ENCODE measurements at places on chromosomes 12 and 14. TPM values are rescaled to one million over a fixed set of nuclear protein-coding genes. Genes with fewer than 3 reads are reported as not detected.

GRCh38 chr12:53173085-53173715, 7.3 kb upstream of the ZNF740 start:
- DNase-seq: no peak

- no peak for DNase-seq
Observed at GRCh38 chr12:62414180-62414579, 52.4 kb upstream of the MON2 start.

DNA sequence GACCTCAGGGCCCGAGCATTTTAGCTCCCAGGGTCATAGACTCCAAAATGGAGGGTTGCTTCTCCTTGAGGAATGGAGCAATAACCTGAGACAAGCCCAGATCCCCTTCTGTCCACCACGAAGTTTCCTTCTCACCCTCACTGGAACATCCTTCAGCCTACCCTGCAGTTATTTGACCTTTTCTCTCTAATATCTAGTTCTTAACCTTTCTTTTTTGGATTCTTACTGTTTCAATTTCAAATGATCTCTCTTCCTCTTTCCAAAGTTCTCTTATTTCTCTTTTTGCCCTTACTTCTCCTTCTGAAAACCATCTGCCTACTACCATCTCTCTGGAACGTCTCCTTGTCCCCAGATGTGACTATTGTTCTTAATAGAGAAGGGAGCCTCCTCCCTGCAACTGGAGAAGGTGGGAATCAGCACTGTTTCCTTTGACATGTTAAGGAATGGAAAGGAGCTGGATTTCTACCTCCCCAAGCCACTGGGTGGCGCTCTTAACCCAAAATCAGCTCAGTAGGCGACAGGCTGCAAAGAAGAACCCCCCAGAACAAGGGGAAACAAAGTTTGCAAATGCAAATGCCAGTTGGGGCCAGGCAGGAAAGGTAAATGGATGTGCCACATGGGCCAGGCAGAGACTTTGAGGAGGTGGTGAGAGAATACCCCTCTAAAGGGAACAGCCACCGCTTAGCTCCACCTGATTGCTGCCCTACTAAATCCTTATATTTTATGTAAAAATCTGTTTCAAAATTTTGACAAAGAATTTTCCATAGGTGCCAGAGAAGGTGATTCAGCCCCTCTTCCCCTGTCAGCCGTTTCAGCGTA, 22.4 kb upstream of the PDE1B start:
- DNase-seq: no peak

AICDA gene
- total RNA-seq: 0.75 TPM

ERP27 gene
- total RNA-seq: 9.7 TPM

Measured in upper lobe of right lung (tissue), 1 donor.